ENCODE measurements at places on chromosomes 11 and 22. TPM values are rescaled to one million over a fixed set of nuclear protein-coding genes. Genes with fewer than 3 reads are reported as not detected.

The OR52E2 gene
- not detected for total RNA-seq

The OR4D5 gene
- not detected for total RNA-seq

The OR2AG1 gene
- not detected for total RNA-seq

The BDNF gene
- total RNA-seq: not detected

The OR51B5 gene
- total RNA-seq: not detected

The PSMA1 gene
- total RNA-seq: 115 TPM

The LAYN gene
- 1.1 TPM for total RNA-seq

The FADS1 gene
- total RNA-seq: 2.2 TPM

The LUZP2 gene
- total RNA-seq: not detected

The PGA5 gene
- total RNA-seq: not detected

The POU2AF1 gene
- total RNA-seq: 4.3 TPM

The WNT11 gene
- total RNA-seq: 0.95 TPM
